ENCODE measurements at places on chromosomes 1 and 21.

DNA sequence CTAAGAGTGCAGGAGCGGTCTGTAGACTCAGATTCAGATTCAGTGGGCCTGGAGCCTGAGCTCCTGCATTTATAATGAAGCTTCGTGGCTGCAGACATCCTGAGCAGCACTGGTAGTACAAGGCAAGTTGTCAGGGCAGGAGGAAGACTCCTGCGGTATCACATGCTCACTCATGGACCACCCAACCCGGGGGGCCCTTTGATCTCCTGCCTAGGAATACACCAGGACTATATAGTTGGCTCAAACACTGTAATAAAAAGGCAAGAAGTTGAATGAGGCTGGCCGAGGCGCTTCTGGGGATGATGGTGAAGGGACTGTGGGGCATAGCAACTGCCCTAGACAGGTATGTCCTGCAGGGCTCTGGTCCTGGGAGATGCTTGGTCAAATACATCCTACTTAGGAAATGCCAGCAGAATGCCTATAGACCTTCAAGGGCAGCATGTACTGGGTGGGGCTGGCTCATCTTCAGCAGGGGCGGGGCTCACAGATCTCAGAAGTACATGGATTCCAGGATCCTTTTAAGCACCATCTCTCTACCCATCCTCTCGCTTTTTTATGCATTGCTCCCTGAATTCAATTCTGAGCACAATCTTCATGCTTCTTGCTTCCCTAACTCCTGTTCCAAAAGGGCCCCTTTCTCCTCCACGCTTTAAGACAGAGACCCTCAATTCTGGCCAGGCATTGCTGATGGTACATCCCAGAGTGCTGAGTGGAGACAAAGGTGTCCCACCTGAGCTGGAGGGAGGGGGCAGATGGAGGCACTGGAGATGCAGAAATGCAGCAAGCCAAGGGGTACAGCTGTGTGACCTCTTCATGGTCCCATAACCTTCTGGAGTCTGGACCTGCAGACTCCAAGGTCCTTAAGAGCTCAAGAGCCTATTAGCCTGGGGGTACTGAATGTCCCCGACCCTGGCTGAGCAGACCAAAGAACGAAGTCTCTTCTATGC is 2.1 kb upstream of the RAP1GAP start:
- DNase-seq = no peak

- DNase-seq = no peak
Measured at GRCh38 chr1:162193815-162194214, 124.3 kb downstream of the NOS1AP start.

- peak; percentile 75 for DNase-seq
Measured at GRCh38 chr21:44939532-44940115, at the start of gene SLX9. Gene SLX9, plus strand, starts transcription at chr21:44940029. Its CDS starts 29 bp downstream, at chr21:44940058.

DNA sequence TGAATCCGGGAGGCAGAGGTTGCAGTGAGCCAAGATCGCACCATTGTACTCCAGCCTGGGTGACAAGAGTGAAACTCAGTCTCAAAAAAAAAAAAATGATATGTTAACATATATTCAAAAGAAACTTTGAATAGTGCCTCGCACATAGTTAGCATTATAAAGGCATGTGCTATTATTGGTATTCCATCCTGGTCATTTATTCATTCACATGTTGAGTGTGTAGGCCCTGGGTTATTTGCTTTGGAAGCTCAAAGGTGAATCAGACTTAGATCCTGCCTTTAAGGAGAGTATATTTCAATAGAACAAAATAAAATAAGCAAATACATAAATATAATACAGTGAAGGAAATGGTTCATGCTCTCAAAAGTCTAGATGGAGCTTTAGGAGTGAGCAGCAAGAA is 13.4 kb downstream of the SLC22A15 start:
- no peak for DNase-seq

GRCh38 chr1:239311331-239311730 is 75.0 kb upstream of the CHRM3 start:
- no peak for DNase-seq

- DNase-seq = no peak
Measured at GRCh38 chr1:13731897-13732296, 31.9 kb downstream of the PRDM2 start.

DNA sequence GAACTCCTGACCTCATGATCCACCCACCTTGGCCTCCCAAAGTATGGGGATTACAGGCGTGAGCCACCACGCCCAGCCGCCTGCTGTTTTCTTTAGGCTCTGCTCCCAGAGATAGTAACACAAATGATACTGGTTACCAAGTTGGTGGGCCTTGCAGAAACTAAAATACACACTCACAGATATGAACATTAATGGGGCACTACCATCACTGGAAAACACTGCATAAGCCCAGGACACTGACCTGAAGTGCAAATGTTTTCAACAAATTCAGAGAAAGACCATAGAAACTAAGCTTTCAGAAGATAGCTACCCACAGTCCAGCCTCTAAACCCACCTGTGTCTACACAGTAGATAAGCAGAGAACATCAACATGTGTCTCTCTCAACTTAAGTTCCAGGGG is 180.5 kb downstream of the FCRL5 start:
- no peak for DNase-seq

DNA sequence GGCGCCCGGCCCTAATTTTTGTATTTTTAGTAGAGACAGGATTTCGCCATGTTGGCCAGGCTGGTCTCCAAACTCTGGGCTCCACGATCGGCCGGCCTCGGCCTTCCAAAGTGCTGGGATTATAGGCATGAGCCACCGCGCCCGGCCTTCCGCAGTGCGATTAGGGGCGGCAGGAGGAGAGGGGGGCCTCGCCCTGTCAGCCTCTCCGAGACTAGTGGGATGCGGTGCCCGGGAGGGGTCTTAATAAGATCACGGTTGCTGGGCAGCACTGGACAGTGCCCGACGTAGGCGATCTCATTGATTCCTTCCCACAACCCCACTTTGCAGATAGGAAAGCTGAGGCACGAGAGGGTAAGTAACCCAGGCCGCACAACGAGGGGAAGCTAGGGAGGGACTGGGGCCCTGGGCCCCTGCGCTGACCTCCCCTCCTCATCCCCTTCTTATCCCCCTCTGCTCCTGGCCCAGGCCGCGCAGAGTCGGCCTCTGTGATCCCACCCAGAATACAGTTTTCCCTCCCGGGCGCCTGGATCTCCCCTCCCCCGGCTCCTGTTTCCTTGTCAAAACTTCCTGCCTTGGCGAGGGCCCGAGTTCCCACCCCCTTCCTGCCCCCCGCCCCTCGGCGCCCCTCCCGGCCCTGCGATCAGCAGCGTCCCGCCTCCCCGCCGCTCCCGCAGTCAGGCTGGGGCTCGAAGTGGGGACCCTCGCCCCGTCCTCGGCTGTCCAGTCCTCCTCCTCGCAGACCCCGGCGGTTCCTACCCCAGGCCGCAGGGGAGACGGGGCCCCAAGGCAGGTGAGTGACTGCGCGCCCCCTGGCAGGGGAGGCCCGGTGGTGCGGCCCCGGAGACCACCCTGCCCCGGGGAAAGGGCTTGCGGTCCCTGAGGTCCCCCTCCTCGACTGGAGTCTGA is at the start of gene PEAR1:
PEAR1 (plus strand) TSS at position 671 of the 906 bp plus-strand sequence. CDS start 10,209 bp downstream, outside the sequence.
- no peak for DNase-seq

Measured in foreskin fibroblast (primary cell).